WERI-Rb-1 (cell line): ENCODE measurements at places on chromosomes 4 and X.

- no peak for DNase-seq
Measured at GRCh38 chr4:146123231-146123630, 52.3 kb upstream of the LSM6 start.

DNA sequence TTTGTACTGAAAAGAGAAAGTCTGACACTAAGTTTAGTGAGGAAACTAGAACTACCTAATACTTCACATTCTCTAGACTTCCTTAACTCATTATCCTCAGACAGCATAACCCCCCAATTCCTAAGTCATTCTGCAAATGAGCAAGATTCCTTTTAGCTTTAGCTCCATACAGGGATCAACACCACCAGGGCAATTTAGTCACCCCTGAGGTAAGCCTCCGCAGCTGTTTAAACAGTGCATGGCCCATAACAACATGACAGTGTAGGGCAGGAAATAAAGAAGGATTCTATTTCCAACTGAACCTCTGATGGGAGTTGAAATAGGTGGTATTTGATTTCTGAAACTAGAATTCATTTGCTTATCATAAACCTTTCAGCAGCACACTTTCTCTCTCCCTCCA lies 112.8 kb upstream of the DKK2 start:
- DNase-seq = no peak

- DNase-seq = no peak
Measured at GRCh38 chrX:71616672-71617529, 1.4 kb downstream of the CXCR3 start.

- no peak for DNase-seq
Measured at GRCh38 chrX:13087322-13088155, 43.1 kb upstream of the FAM9C start.

DNA sequence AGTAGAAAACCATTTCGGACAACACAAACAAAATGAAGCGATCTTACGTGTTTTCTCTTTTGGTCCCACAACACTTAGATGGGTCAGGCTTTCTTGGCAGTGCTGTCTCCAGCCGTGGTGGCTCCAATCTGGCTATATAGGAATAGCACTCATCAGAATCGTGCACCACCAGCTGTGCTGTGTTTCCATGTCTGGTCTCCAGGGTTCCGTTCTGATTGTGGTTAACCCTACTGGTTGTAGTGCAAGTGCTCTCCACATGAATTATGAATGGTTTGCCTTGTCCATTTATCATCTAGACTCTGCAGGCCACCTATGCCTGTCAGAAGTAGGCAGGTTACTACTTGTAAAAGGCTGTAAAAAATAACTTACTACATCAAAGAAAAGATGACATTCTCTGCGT lies 536.3 kb downstream of the IQCM start:
- DNase-seq = no peak

DNA sequence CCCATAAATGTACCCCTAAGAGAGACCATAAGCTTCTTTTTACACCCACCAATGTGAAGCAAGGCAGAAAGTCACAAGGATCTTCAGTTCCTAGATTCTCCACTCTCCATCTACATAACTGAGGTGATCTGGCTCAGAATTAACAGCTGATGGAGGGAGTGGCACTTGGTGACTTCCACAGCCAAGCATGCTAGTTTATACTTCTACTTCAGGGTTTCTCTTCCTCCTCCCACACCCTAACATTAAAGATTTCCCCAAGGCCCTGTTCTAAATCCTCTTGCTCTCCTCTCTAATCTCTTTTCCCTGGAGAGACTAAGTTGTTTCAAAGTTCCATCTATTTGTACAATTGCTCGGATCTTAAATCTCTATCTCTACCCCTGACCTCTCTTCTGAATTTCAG lies 81.1 kb downstream of the MBNL3 start:
- no peak for DNase-seq

DNA sequence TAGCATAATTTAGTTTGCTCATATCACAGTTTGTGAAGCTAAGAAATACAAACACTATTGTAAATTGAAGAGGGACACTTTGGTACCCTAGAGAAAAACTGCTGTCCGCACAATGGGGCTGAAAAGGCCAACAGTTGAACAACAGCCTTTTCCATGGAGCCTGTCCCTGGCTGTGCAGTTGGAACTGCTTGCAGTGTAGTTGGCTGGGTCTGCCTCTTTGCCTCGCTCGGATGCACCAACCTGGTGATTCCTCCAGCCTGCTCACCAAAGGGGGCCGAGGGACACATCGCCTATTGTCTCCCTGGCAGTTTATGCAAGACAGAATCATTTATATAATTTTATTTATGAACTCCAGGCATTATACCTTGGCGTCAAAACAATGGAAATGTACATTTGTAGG lies 16.5 kb upstream of the GALNT7 start:
- DNase-seq = no peak
